NCI-H1092 (cell line): ENCODE measurements at places on chromosomes 5 and 9.

GRCh38 chr9:107739601-107740082, 250.1 kb upstream of the KLF4 start:
- no peak for DNase-seq

- no peak for DNase-seq
Measured at GRCh38 chr5:132640613-132641012, 17.4 kb upstream of the IL13 start.

GRCh38 chr5:91910247-91910646, 527.1 kb upstream of the ARRDC3 start:
- no peak for DNase-seq

DNA sequence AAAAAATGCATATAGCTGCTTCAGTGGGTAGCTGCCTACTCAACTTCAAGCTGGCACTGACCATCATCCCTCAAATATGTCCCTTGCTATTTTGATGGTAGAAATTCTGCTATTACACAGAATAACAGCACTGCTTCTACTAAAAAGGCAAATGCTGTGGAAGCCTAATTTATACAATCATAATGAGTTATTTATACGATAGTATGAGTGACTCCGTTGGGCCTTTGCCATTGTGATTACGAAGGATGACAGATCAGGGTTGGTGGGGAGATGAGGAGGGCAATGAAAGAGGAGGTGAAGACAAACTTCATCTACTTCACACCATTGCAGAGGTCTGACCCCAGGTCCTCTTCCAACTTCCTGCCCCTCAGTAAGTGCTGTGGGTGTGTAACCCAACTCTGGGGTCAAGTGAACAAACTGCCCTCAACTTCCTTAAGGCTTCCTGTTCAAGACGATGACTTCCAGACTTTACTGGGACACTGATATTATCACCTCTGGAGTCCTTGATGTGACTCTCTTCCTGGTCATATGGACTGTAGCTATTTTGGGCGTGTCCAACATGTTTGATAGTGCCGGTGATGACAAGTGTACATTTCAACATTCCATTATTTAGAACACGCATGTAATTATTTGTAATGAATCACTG, 74.1 kb upstream of the RPS23 start:
- DNase-seq, result no peak
